ENCODE measurements at places on chromosomes 5 and 9.
A peak's percentile ranks its signal among the peaks of the same experiment; 100 is the strongest.

GRCh38 chr9:19049917-19050636 lies 850 bp downstream of the RRAGA start:
- DNase-seq, result no peak

DNA sequence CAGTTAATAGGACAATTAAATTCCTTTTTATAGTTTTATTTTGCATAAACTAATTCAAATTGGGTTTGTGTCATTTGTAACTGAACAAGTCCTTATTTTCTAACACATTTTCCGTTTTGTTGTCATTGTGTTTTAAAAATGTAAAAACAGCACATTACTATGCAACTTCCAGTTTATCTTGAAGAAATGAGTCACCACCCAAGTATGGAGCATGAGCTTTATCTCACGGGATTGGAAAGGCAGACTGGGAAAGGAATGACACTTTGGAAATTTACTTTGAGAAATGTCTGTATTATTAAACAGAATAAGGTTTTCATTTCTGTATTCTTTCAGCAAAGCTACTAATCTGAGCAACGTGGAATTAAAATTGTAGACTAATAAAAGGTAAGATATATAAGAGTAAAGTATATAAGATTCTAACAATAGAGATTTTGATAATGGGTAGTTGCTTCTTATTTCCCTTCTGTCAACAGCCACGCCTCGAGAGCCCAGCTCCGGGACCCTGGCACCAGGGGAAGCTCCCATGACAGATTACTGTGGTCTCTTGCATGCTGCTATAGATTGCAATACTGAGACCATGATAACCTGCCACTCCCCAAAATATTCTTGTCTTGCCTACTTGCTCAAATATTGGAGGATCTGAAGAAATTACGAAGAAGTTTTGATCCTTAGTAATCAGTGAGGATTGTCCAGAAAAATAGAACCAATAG lies 433.1 kb downstream of the CHSY3 start:
- no peak for DNase-seq

DNA sequence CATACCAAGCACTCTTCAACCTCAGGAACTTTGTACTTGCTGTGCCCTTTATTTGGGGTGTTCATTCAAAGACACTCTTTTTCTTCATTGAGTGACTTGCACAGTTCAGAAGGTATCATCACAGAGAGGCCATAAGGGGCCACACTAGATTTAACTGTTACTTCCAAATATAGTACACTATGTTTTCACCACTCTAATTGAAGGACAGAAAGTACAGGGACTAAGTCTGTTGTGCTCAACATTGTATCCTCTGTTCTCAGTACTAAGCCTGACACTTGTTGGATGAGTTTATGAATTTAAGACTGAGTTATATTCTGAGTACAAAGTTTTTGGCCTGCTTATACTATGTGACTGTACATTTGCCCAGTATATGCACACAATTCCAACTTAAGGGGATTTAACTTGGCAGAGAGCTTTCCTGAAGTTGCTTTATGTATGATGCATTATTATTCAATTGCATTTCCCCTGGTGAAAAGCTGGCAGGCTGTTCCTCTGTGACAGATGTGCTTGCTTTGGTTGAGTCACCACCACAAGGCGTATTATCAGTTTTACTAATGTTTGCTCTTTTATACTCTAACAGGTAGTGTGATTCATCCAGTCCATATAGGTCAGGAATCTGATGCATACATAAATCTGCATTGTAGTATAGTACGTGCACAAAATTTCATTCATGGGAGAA lies 714.8 kb downstream of the TLR4 start:
- DNase-seq, result no peak

- DNase-seq, result peak; percentile 44
These were observed 10.5 kb upstream of the SHB start for GRCh38 chr9:38079461-38080031.

DNA sequence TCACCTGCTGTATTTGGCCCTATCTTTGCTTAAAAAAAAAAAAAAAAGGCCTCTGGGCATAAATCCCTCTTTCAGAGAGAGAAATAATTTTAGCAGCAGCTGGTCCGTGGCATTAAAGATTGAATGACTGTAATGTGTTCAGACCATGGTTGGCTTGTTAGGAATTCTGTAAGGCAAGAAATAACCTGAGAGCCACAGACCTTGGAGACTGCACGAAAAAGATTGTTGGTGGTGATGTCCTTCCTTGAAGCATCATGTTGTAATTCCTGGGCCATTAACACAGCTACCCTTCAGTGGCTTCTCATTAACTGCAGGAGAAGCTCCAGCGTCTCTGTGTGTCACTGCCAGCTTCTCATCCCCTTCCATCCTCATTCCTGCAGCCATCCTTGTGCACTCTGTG lies 79.0 kb downstream of the SGCD start:
- DNase-seq, result no peak

DNA sequence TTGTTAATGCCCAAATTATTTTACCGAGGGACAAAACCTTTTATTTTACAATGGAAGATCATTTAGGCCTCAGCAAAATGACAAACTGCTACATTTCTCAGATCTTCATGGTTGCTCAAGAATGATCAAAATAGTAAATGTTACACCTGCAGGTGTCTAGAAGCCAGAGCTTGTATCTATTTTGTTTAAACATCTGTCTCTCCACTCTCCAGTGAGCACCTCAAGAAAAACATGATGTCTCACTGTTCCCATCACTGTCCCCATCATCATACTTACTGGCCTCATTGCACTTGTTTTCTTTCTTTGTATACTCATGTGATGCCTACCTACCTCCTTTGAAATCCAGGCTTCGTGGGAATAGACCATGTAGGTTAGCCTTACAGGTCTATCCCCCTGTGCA lies 149.6 kb downstream of the TTLL11 start:
- no peak for DNase-seq

DNA sequence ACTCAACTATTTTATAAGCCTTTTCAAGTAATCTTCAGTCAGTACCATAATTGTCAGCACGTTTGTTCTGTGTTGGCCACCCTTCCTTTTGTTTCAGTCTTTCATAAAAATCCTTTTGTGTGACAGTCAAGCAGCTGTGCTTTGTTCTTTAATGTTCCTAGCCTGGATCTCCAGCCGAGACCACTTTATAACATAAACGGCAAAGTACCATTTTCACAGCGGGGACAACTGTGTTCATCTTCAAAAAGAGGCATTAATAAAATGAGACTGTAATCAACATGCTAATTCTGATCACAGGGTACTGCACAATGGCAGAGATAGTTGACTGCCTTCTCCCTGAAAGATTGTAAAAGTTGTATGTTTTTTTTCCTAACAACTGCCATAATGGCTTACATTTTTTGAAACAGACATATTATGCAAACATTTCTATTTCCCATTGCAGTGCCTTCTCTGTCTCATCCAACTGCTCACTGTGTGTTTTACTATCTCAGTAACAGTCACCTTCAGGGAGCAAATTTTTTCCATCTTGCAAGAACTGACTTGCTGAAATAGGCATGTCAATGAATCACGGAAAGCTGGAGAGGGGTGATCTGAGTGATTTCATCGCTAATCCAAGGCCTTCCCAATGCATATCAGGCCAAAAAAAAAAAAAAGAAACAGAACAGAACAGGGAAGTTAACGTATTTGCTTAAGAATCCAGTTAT lies 828.5 kb upstream of the DMAC1 start:
- no peak for DNase-seq

DNA sequence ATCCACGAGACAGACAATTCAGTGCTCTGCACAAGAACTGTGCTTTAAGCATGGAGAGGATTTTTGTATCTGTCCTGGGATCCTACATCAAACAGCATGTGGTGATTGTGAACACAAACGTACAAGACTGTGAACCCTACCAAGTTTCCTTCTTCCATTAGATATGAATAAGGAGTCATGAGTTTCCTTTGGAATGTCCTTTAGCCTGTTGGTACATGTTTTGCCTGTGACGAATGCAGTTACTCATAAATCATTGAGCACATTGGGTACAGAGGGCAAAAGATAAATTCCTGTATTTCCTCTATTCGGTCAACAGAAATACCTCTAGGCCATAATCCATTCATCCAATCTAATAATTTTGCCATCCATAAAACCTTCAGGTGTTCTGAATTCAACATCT lies 61.5 kb downstream of the FXN start:
- no peak for DNase-seq

- no peak for DNase-seq
These were observed 1587.7 kb upstream of the NUDT12 start for GRCh38 chr5:105150323-105150722.

DNA sequence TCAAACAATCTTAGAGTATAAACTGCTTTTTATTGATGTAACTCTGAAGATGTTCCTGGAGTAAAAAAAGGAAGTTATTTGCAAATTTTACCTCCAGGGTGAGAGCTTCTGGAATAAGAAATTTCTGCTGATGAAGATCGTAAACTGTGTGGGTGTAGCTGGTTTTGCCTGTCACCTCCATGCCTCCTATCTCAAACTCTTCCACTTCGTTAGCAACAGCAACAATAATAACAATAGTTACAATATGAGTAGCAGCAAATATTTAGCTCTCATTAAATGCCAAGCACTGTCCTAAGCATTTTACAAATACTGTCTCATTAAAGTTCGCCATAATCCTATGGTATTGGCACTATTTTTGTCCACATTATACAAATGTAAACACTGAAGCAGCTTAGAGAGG lies 57.9 kb downstream of the GCNT1 start:
- no peak for DNase-seq

DNA sequence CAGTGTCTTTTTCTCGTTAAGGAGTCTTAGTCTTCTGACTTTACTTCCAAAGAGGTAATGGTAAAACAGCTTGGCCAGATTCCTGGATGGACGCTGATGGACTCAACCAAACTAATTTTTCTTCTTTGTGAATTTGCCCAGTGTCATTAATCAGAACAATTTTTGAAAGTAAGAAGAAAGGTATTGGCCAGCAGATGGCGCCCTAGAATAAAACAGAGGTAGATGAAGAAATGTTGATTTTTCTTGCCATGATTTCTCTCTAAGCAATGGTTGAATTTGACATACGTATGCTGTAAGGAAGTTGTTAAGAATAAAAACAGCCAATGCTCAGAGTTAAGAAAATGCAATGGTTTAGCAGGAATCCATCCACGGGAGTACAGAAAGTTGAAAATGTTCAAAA lies 500.0 kb downstream of the DIRAS2 start:
- peak; percentile 61 for DNase-seq

GRCh38 chr5:32711681-32712480 lies 760 bp downstream of the NPR3 start:
- no peak for DNase-seq

DNA sequence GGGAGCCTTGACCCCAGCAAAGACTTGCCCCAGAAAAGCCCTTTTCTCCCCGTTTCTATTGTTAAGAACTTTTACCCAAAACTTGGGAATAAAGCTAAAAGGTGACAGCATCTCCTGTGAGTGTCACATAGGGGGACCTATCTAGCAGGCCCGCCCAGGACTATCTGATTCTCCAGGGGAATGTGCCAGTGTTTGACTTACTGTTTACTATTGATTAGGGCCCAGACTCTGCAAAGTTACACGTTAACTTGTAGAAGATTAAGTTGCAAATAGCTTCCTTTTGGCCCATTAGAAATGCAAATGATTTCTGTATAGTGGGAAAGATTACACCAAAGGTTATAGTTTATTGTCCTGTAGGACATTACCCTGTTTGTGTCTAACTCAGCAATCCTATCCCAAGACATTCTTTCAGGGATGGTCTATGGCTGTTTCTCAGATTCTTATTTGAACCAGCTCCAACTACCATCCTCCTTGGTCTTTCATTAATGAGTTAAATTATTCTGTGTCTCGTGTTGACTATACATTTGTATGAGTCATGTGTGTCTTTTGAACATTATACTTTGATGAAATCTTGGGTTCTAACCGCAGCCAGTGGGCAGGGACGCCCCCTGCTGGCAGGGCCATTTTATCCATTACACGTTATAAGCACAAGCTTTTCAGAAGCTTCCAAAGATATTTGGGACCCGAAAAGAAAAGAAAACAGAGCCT lies 60.7 kb downstream of the HRH2 start:
- peak; percentile 60 for DNase-seq

DNA sequence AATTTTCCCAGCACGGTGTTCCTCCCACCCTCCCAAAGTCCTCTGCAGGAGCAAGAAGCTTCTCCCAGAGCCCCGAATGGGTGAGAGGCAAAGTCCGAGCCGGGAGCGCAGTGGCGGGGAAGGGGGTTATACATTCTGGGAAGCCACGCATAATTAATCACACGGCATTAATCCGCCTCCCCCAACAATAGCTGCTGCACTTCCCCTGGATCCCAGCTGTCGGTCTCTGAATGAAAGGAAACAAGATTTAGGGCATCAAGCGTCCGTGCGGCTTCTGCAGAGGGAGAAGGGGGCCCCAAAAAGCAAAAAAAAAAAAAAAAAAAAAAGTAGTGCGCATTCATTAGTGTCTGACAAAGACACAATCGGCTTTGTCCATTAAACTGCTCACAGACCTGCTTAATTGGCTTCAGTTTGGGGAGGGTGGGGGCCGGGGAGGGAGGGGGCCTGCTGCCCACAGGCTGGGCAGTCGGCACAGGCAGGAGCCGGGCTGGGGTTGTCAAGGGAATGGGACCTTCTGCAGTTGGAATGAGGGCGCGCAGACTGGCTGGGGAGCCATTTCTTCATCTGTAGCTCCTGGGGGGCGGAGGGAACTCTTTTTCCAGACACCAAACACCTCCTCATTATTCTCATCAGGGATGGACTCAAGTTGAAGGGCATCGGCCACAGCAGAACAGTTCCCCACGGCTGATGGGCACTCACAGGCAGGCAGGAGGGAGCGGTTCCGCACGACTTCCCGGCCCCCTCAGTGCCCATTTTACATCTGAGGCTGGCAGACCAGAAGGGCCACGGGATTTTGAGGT lies 3.4 kb downstream of the NOTCH1 start:
- DNase-seq, result no peak

GRCh38 chr5:1746371-1747078 lies 53.1 kb downstream of the MRPL36 start:
- peak; percentile 11 for DNase-seq

DNA sequence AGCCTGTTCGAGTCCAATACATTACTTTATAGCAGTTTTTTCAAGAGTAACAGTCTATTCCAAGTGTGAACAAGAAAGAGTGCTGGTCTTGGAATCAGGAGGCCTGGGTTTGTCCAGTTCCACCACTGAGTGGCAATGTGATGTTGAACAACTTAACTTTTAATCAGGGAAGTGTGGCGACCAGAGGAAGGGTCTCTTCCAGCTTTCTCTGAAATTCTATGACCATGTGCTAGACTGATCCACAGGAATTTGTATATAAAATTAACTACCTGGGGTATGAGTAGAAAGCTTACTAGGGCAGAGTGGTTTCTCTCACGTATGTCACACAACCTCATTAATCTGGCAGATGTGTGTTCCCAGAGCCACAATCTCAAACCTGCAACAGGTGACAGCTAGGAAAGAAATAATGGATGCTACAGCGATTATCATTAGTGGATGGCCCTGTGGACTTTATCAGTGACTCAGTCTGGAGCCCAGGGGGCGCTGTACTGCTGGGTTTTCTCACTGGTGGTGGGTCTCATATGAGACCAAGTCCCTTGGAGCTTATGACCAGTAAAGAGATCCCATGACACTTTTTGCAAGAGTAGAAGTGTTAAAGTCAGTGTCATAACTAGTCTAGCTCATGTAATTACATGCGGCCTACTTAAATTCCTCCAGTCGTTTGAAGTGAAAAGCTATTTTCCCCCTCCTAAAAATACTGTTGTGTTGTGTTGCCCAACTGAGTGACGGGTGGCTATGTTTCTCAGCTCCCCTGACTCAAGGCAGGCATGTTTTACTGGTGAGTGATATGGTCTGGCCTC lies 116.5 kb downstream of the GDNF start:
- DNase-seq, result peak; percentile 67

GRCh38 chr9:6922680-6923079 lies 164.9 kb downstream of the KDM4C start:
- peak; percentile 26 for DNase-seq

GRCh38 chr5:170144286-170145023 lies 38.8 kb downstream of the FOXI1 start:
- DNase-seq, result no peak
